Hair follicular keratinocyte (primary cell): ENCODE measurements at places on chromosomes 12 and 14. TPM values are rescaled to one million over a fixed set of nuclear protein-coding genes. Genes with fewer than 3 reads are reported as not detected.

P3H3 gene
- 10.6 and 15.9 TPM in 2 replicates for total RNA-seq

VRTN gene
- total RNA-seq = not detected in 2 replicates

TMTC1 gene
- 6.1 and 16.9 TPM in 2 replicates for total RNA-seq

BCL2L14 gene
- not detected in 2 replicates for total RNA-seq

PRKD1 gene
- 0.53 TPM in 1 of 2 replicates, not detected in the other for total RNA-seq

RERGL gene
- total RNA-seq = not detected in 2 replicates

VWF gene
- not detected in 2 replicates for total RNA-seq

YBX3 gene
- 318 and 422 TPM in 2 replicates for total RNA-seq

VASH1 gene
- 0.16 TPM in 1 of 2 replicates, not detected in the other for total RNA-seq

MYH7 gene
- not detected in 2 replicates for total RNA-seq

SLC6A12 gene
- total RNA-seq = not detected in 2 replicates

SDS gene
- total RNA-seq = not detected in 2 replicates
